ENCODE measurements at places on chromosomes 16 and 17. TPM values are rescaled to one million over a fixed set of nuclear protein-coding genes. Genes with fewer than 3 reads are reported as not detected.

Gene MYH2
- total RNA-seq = 0.41 TPM

- peak; percentile 30 for DNase-seq
Measured at GRCh38 chr17:59839651-59840328, 53.0 kb downstream of the TUBD1 start.

- peak; percentile 74 for DNase-seq
Measured at GRCh38 chr16:87392821-87393679, 914 bp downstream of the MAP1LC3B start.

Gene SCGB1C2
- not detected for total RNA-seq

DNA sequence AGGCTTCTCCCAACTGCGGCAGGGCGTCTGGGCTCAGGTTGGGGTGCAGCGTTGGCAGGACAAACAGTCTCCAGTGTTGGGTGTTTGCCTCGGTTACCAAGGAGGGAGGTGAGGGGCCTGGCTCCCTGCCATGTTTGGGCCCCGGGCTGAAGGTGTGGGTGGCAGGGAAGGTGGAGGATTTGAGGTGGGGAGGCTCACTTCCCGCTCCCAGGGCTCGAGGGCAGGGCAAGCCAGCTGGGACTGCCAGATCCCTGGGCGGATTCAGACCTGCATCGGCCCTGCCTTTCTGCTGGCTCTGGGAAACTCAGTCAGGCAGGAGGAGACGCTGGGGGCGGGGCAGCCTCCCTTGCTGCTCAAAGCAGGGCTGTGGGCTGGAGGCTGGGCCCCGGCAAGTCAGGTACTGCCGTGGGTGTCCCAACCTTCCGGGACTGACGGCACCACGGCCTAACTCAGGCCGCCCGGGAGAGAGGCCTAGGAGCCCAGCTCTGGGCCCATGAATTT lies 31.3 kb upstream of the KRT17 start:
- peak; percentile 95 for DNase-seq

GRCh38 chr16:3655396-3656159 lies 1.1 kb downstream of the DNASE1 start:
- DNase-seq = no peak

DNA sequence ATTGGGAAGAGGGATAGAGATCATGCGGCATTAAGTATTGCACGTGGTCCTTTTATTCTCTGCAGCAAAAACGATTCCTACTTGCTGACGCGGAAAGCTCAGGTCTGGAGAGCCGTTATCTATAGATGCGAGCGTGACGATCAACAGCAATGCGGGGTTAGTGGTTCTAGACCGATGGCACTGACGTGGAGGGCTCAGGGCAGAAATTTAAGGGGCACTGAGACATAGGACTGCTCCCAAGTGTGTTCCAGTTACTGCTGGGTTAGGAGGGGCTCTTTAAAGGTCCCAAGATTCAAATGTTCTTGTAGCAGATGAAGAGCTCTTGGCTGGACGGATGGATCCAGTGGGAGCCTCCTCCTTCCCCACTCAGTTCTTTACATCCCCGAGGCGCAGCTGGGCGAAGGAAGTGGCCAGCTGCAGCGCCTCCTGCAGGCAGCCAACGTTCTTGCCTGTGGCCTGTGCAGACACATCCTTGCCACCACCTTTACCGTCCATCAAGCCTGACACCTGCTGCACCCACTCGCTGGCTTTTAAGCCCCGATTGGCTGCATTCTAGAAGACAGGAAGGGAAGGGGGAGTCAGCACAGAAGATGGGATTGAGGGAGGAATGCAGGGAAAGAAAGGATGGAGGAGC lies 732 bp upstream of the EXOSC6 start:
- no peak for DNase-seq

GRCh38 chr17:50866950-50867362 lies 802 bp upstream of the TOB1 start:
- DNase-seq = peak; percentile 84

DNA sequence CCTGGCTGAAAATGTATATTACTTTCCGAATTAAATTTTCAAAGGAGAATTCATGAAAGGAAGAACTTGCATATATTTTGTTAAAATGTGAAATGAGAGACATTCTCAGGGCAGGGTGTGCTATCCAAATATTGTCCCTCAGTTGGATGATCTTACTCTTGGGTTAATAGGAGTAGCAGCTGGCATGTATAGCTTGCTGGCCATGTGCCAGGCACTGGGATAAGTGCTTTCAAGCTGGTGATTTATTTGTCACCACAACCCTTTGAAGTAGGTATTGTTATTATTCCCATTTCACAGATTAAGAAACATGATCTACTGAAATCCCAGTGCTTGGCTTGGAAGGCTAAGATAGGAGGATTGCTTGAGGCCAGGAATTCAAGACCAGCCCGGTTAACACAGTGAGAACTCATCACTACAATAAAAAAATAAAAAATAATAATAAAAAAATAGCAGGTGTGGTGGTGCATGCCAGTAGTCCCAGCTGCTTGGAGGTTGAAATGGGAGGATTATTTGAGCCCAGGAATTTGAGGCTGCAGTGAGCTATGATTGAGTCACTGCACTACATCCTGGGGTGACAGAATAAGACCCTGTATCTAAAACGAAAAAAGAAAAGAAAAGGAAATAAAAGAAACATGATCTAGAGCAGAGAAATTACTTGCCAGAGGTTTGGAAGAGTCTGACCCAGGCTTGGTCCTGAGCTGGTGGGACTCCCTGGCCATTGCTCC lies 11.6 kb upstream of the MPHOSPH6 start:
- DNase-seq = no peak

DNA sequence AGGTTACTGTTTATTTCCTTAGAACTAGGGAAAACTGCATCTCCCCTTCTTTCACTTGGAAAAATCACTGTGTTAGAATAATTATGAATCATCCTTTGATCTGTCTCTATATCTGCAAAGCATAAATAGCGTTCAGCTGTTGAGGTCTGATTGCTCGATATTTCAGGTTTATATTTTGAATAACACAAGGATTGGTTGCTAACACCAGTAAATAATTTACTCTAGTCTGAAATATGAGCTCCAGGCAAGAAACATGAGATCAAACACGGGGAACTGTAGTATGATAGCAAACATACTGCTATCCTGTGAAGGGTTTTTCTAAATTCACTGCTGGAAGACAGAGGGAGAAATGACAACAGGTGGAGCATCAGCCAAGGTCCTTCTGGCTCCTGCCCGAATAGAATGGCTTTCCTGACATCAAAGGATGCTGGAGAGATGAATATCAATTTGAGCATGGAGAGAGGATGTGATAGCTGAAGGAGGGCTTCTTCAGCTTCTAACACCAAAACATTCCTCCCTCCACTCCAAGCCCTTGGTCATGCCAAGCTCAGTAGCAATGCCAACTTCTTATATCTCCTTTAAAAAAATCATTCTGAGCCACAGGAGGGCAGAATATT lies 450.3 kb downstream of the SHISA9 start:
- no peak for DNase-seq

Gene HS3ST3B1
- 1.4 TPM for total RNA-seq

Gene SHISA9
- 3.0 TPM for total RNA-seq

Gene HNF1B
- 21.1 TPM for total RNA-seq

DNA sequence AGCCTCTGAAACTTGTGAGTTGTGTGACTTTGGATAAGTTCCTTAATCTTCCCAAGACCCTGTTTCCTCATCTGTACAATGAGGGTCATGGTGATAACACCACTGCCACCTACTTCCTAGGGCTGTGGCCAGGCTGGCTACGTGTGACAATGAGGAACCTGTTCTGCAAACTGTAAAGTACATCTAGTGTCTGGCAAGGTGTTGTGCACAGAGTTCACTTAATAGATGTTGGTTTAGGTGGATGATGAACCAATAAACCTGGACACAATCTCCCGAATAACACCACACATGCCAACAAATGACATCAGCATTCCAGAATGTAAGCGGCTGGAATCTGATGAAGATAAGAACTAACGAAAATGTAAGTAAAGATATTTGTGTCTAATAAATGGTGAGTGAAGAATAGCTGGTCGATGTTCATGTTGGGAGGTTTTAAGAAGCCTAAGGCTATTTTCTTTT lies 82.3 kb downstream of the MARCHF10 start:
- DNase-seq = peak; percentile 12

DNA sequence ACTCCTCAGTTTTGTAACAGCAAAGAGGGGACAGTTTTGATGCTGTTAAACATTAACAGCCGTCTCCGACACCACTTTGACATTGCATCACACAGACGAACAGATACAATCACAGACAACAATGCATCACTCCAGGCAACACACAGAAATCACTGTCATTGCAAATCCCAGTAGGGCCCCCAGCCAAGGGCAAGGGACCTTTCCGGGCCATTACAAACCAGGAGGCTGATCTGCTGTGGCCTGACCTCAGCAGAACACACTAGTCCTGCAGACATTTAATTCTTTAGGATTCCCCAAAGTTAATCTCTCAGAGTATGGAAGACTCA lies 136.2 kb upstream of the RCVRN start:
- no peak for DNase-seq

DNA sequence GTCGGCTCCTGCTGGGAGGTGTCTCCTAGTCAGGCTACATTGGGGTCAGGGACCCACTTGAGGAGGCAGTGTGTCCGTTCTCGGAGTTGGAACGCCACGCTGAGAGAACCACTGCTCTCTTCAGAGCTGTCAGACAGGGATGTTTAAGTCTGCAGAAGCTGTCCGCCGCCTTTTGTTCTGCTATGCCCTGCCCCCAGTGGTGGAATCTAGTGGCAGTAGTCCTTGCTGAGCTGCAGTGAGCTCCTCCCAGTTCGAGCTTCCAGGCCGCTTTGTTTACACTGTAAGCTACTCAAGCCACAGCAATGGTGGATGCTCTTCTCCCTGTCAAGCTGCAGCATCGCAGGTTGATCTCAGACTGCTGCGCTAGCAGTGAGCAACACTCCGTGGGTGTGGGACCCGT lies 36.0 kb downstream of the ITFG1 start:
- DNase-seq = no peak

DNA sequence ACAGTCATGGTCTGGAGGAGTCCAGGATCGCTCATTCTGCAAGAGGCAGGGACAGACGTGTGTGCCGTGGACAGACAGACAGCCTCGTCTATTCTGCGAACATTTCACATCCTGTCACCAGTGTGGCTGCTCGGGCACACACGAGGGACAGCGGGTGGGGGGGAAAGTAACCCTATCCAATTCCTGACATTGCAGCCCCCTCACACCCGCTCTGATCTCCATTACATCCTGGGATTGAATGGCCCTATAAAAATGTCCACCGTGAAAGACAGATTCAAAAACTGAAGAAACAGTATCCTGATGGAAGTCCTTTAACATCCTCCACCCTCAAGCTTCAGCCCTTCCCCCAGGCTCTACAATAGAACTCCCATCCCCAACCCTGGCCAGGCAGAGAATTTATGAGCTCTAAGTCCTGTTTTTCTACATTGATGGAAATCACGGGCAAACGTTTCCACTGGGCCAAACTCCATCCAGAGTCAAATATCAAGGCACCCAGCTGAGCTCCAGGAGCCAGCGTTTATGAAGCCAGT lies 39.4 kb downstream of the HS3ST3A1 start:
- no peak for DNase-seq

DNA sequence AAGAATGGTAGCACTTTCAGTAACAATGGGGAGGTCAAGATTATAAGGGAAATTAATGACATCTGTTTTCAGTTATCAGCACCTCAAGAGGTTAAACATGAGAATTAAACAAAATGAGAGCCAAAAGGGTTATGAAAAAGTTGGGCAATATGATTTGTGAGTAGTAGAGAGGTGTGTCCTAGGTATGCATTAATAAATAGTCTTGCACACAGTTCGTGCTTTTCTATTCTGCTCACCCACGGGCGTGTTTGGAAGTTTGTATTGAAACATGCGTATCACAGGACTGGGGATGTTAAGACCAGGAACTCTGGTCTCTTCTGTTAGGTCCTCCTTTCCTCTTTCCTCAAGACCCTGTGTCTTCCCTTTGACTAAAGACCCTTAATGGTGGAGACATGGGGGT lies 6.0 kb downstream of the BPTF start:
- DNase-seq = no peak
